Right lung (tissue), 10 donors: ENCODE measurements at places on chromosomes 4 and X. TPM values are rescaled to one million over a fixed set of nuclear protein-coding genes. Genes with fewer than 3 reads are reported as not detected.

The SYNPO2 gene
- polyA plus RNA-seq: 3.3 TPM

- no peak for DNase-seq
Observed at GRCh38 chr4:22672519-22672918, 20.2 kb upstream of the GBA3 start.

DNA sequence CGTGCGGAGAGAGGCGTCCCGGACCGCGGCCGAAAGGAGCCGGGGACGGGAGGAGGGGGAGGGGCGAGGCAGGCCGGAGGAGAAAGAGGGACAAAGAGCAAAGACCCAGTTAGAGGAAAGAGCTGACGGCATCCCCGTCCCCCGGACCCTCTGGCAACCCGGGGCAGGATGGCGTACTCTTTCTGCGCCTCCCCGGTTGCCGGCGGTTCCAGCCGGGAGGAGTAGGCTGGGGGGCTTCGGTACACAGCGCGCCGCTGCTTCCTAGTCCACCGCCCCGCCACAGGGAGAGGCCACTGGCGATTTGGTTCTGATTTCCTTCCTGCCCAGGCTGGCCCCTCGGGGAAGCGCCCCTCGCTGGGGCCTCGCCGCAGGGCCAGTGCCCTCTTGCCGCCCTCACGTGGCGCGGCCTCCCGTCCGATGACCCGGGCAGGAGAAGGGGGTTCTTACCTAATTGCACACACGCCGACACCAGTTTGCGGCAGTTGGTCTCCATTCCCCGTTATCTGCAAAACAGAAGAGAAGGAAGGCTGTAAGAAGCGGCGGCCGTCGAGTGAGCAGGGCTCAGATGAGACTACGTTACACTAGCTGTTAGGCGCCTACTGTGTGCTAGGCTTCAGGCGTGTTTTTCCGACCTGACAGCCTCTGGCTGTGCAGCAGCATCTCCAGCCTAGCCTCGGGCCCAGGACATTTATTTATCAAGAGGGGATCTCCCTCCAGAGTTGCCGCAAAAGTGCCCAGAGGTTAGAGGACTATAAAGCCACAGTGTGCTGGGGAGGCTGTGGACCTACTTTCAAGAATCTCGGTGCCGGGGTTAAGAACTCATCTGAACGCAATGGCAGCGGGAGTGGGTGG lies 9.9 kb upstream of the PITX2 start:
- no peak for DNase-seq

The EFHC2 gene
- 5.7 TPM for polyA plus RNA-seq

DNA sequence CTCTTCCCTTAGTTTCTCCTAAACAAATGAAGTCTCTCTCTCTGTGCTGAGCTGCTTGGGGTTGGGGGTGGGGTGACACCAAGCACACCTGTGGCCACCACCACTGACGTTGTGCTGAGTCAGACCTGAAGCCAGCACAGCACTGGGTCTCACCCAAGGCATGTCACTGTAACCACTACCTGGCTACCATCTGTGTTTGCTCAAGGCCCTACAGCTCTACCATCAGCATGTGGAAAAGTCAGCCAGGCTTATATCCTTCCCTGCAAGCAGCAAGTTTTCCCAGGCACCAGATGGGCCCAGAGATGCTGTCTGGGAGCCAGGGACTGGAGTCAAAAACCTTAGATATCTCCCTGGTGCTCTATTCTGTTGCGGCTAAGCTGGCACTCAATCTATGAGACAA lies 6.9 kb downstream of the CXCL10 start:
- DNase-seq: no peak

The MAGEB17 gene
- not detected for polyA plus RNA-seq

- no peak for DNase-seq
Observed at GRCh38 chr4:162457071-162457865, 293.5 kb upstream of the FSTL5 start.

- DNase-seq: no peak
Observed at GRCh38 chrX:79035421-79035820, 90.2 kb downstream of the P2RY10 start.

DNA sequence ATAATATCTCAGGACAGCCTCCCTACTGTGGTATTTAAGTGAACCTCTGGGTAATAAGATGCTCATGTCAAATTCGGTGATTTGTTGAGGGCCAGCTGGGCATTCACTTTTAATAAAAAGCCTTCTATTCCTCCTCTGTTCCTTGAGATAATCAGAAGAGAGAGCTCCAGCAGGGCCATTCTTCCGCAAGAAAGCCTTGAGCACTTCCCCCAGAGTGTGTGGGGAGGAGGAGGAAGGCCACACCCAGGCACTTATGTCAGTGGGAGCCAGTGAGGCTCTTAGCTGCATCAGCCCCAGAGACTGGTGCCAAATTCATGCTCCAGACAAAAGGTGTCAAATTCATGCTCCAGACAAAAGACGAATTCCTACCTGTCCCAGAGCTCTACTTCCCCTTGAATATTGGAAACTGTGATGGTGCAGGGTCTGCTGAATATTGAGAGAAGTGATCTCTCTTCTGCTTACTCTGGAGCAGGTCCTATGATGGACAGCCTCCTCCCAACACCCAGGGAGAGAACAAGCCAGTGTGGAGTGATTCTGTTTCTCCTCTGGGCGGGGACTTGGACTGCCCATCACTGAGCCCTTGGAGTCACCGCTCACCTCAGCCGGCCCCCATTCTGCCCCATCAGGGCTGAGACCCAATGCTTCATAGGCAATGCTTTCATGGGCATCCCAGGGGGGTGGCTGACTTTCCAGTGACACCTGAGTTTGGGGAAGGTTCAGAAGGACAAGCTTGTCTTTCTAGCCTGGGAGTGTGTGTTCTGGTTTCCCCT lies 68.1 kb downstream of the FHDC1 start:
- DNase-seq: no peak

DNA sequence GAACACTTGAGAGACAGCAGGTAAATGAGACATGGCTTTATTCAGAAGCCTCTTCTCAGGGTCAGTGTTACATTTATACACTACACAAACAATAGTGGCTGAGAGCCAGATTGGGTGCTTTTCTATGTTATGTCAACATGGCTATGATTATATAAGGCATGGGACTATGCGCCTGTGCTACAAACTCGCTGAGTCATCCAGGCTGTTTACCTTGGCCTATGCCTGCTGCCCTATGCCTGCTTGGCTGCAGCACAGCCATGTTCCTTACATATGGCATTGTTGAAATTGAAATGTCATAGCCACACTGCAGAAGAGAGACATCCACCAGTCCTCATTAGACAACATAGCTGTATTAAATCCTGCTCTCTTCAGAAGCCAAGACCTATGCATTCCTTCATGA lies 236.3 kb upstream of the NWD2 start:
- DNase-seq: no peak
